ENCODE measurements at places on chromosomes 12 and 14.

- no peak for DNase-seq
- H3K4me3 ChIP-seq: no peak overlapping the region
- H3K27me3 ChIP-seq: no peaks in the 10 kb centered on the region
- H3K27ac ChIP-seq: no peak overlapping the region
Observed at GRCh38 chr14:60786905-60787304, 52.3 kb downstream of the MNAT1 start.

- peaks cover 3% of the 10 kb centered on the region for H3K36me3 ChIP-seq
- no peak overlapping the region for H3K4me3 ChIP-seq
- no peaks in the 10 kb centered on the region for H3K27me3 ChIP-seq
- H3K27ac ChIP-seq: no peak overlapping the region
- DNase-seq: no peak
- peaks cover 3% of the 10 kb centered on the region for H3K4me1 ChIP-seq
Observed at GRCh38 chr14:31174433-31174832, 33.2 kb downstream of the HECTD1 start.

- H3K27me3 ChIP-seq: no peaks in the 10 kb centered on the region
- peak within 1 kb of the TSS; percentile 57 for H3K4me3 ChIP-seq
- H3K36me3 ChIP-seq: no peaks in the 10 kb centered on the region
Observed at GRCh38 chr14:85529803-85530574, at the start of gene FLRT2. FLRT2 (plus strand) TSS chr14:85530144; CDS start chr14:85621515, 91,371 bp downstream.

- H3K4me1 ChIP-seq: no peaks in the 10 kb centered on the region
- no peak overlapping the region for H3K27ac ChIP-seq
- H3K36me3 ChIP-seq: no peaks in the 10 kb centered on the region
- H3K4me3 ChIP-seq: no peak overlapping the region
- H3K27me3 ChIP-seq: no peaks in the 10 kb centered on the region
- no peak for DNase-seq
Observed at GRCh38 chr12:91211866-91212265, 29.2 kb upstream of the DCN start.

DNA sequence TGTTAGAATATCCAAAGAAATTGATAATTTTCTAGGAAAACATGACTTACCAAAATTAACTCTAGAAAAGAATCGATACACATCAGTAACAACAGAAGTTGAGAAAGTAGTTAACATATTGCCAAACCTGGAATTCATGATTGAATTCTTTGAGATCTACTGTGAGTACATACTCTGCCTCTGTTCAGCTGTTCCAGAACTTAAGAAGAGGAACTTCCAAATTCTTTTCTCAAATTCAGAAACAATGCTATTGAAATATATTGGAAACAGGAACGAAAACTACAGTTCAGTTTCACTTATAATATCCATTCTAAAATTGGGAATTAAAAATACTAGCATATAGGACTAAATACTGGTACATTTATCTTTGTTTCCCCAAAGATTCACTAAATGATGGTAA, 57.9 kb downstream of the MARK3 start:
- no peaks in the 10 kb centered on the region for H3K27me3 ChIP-seq
- H3K36me3 ChIP-seq: no peaks in the 10 kb centered on the region
- no peak overlapping the region for H3K27ac ChIP-seq
- no peak overlapping the region for H3K4me3 ChIP-seq
- H3K4me1 ChIP-seq: no peaks in the 10 kb centered on the region
- DNase-seq: no peak

DNA sequence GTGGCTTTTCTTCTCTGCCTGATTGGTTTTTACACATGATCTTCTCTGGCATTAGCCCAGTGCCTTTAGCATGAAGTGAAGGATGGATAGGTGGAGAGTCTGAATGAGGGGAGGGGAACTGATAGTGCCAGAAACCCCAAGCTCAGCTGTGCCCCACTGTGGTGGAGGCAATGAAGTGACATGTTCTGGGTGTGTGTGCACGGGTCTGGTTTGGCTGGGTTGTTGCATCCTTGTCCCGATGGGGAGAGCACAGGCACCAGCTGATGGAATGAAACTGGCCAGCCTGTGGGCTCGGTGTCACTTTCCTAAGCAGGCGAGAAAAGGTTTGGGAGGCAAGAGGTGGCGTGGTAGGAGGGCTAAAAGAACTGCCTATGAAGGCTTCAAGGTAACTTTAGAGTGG, 65.3 kb downstream of the CACNA1C start:
- no peak overlapping the region for H3K4me3 ChIP-seq
- peak overlapping the region; percentile 82 for H3K27ac ChIP-seq
- H3K36me3 ChIP-seq: no peaks in the 10 kb centered on the region
- no peaks in the 10 kb centered on the region for H3K4me1 ChIP-seq
- no peaks in the 10 kb centered on the region for H3K27me3 ChIP-seq

- H3K4me1 ChIP-seq: no peaks in the 10 kb centered on the region
- H3K36me3 ChIP-seq: no peaks in the 10 kb centered on the region
- H3K4me3 ChIP-seq: no peak overlapping the region
- DNase-seq: peak; percentile 9
- H3K27me3 ChIP-seq: no peaks in the 10 kb centered on the region
- no peak overlapping the region for H3K27ac ChIP-seq
Observed at GRCh38 chr14:89371585-89372511, 45.2 kb downstream of the FOXN3 start.

DNA sequence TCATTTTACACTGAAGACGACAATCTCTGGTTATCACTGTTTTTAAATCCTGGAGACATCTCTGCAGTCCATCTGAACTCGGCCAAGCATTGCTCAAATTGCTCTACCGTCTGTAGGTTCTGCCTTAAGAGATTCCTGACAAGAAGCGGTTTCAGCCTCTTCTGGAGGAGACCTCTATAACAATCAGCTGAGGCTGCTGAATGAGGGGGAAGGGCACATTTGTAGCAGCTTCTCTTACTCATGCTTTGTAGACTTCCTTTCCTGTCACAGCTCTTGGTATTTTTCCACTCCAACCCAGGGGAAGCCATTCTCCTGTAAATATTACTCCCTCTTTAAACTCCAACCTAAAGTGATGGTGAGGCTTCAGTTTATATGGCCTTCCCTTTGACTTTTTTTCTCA, 3.0 kb downstream of the ARG2 start:
- H3K36me3 ChIP-seq: no peaks in the 10 kb centered on the region
- H3K27me3 ChIP-seq: no peaks in the 10 kb centered on the region
- peak overlapping the region; percentile 2 for H3K27ac ChIP-seq
- no peaks in the 10 kb centered on the region for H3K4me1 ChIP-seq
- H3K4me3 ChIP-seq: no peak overlapping the region

DNA sequence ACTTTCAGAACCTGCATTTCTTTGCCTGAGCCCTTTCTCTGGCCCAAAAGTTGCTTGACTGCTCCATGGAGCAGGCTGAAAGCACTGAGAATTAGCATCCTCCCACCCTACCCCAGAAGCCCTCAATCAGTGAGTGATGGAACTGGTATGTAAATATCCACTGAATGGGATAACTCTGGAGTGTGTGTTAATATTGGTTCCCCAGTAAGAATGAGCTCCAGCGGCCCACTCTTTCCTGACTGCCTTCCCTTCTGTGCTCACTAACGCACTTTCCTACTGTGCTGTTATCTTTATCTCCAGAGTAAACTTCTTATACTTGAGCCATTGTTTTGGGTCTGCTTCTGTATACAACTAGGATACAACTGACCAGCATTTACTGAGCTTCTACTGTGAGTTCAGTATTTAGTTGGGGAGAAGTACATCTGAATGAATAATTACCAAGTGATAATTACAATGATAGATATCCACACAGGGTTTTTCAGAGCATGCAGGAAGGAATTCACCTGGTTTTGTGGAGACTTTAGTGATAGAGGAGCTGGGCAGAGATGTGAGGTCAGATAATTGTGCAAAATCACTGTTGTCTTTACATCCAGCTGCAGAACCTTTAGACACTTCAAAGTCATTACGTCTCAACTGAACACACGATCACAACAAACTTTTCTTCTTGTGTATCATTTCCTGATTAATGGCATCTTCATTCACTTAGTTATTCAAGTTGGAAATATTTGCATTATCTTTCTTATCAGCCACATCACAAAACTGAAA, 149.2 kb upstream of the BTG1 start:
- no peak overlapping the region for H3K27ac ChIP-seq
- H3K4me3 ChIP-seq: no peak overlapping the region
- no peaks in the 10 kb centered on the region for H3K27me3 ChIP-seq
- DNase-seq: no peak
- H3K4me1 ChIP-seq: no peaks in the 10 kb centered on the region

- H3K4me3 ChIP-seq: no peak overlapping the region
- no peak for DNase-seq
- H3K27ac ChIP-seq: no peak overlapping the region
- no peaks in the 10 kb centered on the region for H3K36me3 ChIP-seq
Observed at GRCh38 chr14:64733899-64734298, 29.7 kb downstream of the PLEKHG3 start.

GRCh38 chr12:22951206-22951605, 326.2 kb downstream of the ETNK1 start:
- no peaks in the 10 kb centered on the region for H3K36me3 ChIP-seq
- H3K4me3 ChIP-seq: no peak overlapping the region
- H3K27me3 ChIP-seq: no peaks in the 10 kb centered on the region
- no peak overlapping the region for H3K27ac ChIP-seq

- no peaks in the 10 kb centered on the region for H3K27me3 ChIP-seq
- H3K4me1 ChIP-seq: no peaks in the 10 kb centered on the region
- H3K27ac ChIP-seq: no peak overlapping the region
- DNase-seq: no peak
Observed at GRCh38 chr14:70097576-70098249, 91.0 kb downstream of the SLC8A3 start.

DNA sequence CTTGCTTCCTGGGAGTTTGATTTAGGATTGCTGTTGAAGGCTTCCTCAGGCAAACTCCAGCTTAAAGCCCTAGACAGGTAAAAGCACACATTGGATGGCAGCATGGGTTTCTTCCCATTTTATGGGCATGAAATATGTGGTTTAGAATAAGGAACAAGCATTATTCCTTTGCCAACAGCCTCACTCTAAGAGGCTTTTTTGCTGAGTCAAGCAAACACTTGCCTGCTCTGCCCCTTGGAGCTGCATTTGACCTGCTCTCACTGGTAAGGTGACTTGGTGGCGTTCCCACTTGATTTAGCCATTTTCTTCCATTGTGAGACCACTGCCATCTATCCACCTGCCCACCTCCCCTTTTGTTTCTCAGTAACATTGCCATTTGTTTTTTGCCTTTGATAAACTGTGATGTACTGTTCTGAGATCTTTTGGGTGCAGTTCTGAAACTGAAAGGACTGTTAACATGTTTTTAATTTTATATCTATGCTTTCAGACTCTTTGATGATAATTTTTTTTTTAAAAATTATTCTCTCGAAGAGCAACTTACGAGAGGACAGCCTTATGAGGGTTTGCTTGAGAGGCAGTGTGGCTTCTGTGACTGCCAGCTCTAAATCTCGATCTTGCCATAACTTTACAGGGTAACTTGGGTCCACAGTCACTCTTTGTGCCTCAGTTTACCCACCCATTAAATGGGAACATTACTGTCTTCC, 92.6 kb downstream of the GALNT8 start:
- H3K4me3 ChIP-seq: no peak overlapping the region
- no peaks in the 10 kb centered on the region for H3K4me1 ChIP-seq
- H3K27me3 ChIP-seq: peaks cover 6% of the 10 kb centered on the region
- no peak overlapping the region for H3K27ac ChIP-seq
- no peak for DNase-seq
- no peaks in the 10 kb centered on the region for H3K36me3 ChIP-seq

DNA sequence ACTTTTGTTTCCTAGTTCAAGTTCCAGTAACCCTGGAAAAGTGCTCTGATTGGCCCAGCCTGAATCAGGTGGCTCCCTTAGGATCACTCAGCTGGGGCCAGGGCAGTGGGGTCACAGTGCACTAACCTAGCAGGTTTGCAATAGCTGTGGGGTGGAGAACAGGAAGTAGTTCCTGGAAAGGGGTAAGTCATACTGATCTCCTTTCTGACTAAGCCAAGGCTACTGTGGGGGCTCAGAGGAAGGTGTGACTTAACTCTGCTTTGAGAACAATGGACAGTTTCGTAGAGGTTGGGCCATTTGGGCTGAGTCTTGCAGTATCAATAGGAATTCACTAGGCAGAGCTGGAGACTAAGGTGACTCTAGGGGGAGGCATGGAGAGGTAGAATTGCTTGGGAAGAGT, 89.4 kb downstream of the KIF26A start:
- no peak for DNase-seq
- H3K4me1 ChIP-seq: no peaks in the 10 kb centered on the region
- H3K4me3 ChIP-seq: no peak overlapping the region
- no peak overlapping the region for H3K27ac ChIP-seq
- H3K36me3 ChIP-seq: no peaks in the 10 kb centered on the region

DNA sequence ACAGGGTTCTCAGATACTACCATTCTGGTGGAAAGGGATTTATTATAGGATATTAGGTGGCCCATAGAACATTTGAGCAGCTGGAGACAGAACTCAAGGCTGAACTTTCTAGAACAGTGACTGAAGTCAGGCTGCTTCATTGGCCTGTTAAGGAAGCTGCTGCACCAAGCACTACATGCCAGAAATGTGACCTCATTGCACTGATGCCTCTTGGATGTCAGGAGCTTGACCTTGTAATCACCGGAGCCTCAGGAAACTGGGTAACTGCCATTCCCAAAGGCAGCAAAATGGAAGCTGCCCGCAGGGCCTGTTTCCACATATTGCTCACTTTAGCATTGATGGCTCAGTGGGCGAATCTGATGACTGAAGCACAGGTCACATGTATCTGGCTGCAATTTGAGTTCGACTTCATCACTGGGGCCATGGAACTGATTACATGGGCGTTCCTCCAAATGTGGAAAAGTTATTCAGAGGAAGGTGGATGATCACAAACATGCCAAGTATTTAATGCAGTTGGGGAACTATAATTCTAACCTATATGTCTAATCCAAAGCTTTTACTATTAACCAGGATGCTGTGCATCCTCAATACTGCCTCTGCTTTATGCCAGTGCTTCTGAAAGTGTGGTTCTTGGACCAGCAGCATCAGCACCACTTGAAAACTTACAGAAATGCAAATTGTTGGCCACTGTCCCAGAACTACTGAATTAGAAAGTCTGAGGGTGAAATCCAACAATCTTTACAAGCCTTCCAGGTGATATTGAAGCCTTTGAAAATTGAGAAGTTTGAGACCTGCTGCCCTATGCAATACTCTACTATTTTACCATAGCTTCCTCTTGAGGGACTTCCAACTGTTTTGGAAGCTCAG, 337.2 kb upstream of the NAV3 start:
- H3K36me3 ChIP-seq: no peaks in the 10 kb centered on the region
- H3K27ac ChIP-seq: no peak overlapping the region
- no peak for DNase-seq
